ENCODE measurements at places on chromosomes 5 and 9. TPM values are rescaled to one million over a fixed set of nuclear protein-coding genes. Genes with fewer than 3 reads are reported as not detected.

DNA sequence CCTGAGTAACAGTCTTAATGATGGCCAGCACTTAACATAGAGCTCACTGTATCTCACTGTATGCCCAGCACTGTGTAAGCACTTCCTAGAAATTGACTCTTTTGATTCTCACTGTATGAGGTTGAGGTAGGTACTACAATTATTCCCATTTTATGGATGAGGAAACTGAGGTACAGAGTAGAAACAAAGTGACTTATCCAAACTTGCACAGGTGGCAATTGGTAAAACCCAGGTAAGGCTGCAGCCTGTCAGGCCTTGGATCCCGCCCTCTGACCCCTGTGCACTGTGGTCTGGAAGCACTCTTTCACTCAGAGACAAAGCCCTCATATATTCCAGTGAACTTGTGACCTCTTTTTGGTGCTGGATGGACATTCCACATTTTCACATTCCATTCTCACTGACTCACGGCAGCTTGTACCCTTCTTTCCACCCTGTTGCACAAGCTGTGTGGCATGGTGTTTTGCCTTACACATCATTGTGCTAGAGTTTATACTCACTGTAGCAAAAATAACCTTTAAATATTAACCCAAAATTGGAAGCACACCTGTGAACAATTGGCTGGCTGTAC, 21.7 kb downstream of the ANKRD55 start:
- no peak for DNase-seq

DNA sequence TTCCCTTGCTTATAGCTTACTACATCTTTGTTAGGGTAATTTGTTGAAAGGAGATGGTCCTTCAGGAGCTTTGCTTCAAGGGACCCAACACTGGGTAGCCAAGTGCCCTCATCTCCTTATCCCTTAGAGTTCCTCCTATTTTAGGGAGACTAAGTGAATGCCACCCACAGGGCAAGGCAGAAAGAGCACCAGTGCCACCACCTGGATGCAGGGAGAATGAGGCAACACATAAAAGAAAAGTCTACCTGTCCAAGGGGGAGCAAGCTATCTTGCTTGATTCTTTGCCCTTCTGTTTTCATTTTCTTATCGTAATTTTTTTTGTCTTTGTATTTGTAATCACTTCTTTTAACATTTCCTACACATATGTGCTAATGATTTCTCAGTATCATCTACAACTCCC, 205.5 kb downstream of the NPR3 start:
- DNase-seq = no peak

DNA sequence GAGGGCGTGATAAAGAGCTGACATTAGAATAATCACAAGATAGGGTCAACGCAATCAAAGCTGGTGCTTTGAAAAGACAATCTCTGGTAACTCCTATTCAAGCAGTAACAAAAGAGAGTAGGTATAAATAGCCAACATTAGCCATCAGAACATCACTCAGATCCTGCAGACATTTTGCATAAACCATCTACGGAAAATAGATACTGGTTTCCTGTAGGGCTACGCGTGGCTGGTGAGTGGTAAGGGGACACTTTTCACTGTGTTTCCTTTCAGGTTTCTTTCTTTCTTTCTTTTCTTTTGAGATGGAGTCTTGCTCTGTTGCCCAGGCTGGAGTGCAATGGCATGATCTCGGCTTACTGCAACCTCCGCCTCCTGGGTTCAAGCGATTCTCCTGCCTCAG, 22.3 kb downstream of the TTF1 start:
- no peak for DNase-seq

Gene GABRA6
- total RNA-seq = not detected

DNA sequence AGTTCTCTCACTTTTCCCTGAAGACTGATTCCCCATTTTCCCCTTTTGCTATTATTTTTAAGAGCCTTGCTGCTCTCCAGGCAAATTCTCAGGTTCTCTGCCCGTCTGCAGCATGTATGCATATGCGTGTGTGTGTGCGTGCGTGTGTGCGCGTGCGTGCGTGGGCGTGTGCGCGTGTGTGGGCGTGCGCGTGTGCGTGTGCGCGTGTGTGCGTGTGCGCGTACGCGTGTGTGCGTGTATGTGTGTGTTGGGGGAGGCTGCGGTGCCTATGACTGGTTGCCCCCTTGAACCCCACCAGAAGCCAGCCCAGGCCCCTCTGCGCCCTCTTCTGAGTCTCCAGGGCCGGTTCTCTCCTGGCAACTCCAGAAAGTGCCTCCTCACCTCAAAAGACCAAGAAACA, 987 bp upstream of the FOXI1 start:
- no peak for DNase-seq

Gene PCDHA13
- total RNA-seq = 1.2 TPM

DNA sequence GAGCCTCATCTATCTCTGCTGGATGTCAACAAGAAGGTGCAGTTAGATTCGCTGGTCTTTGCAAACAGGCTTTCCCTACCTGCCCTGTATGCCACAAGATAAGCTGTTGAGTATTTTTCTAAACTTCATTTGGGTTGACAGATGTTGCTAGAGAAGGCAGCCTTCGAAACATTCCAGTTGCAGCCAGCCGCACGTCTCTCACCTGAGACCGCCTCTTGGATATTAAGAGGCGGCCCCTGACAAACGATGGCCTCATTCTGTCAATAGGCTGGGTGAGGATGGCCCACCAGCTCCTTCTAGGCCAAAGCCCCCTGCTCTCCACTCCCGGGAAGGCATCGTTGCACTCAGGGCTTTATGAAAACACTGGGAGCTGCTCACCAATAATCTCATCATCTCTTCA, 181.6 kb downstream of the DAB2IP start:
- no peak for DNase-seq

Gene INSL4
- total RNA-seq = not detected

Gene KCNN2
- total RNA-seq = 1.4 TPM

DNA sequence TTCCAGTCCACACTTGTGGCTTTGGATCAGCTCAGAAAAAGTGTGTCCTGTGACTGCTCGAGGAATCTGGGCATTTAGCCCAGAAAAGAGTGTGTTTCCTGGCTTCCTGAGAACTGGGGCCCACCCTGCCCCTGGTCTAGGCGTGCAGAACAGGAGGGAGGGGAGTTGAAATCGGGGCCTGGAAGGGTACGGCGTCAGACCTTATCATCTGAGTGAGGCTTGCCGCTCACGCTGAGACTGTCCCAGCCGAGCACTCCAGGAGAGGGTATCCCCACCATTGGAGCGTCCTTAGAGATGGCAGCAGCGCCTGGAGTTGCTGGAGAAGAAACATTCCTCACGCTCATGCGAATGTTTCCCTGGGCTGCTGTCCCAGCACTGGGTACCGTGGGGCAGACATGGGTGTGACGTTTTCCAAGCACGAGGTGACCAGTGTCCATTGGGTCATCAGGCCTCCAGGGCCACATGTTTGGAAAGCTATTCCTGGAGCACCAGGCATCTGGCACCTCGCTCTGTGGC, 22.5 kb downstream of the NEK6 start:
- DNase-seq = no peak
